ENCODE measurements at places on chromosomes 1 and 21.

- no peak for DNase-seq
Measured at GRCh38 chr1:51740652-51741051, 123.8 kb downstream of the OSBPL9 start.

GRCh38 chr1:107682467-107682866, 282.5 kb downstream of the VAV3 start:
- DNase-seq, result no peak

GRCh38 chr1:184911103-184911745, 63.1 kb downstream of the NIBAN1 start:
- DNase-seq, result no peak

DNA sequence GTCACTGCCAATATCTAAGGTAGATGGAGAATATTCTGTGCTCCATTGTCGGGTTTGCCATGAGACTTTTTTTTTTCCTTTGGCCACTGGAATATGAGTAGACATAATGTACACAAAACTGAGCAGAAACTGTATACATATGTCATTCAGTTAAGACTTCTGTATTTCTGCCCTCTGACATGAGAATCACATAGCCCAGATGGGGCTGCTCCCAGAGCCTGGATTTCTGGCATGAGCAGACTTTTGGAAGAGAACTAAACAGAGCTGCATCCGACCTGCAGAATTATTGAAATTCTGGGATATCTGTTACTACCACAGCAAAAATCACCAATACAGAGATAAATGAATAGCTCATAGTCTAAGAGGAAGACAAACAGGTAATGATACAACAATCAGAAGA, 62.3 kb downstream of the DAB1 start:
- no peak for DNase-seq

GRCh38 chr1:240021709-240022108, 70.0 kb upstream of the FMN2 start:
- no peak for DNase-seq

GRCh38 chr1:215566556-215567490, at the start of gene KCTD3:
Gene KCTD3 (plus strand): TSS chr1:215567304. CDS start chr1:215567686, 382 bp downstream.
- no peak for DNase-seq

GRCh38 chr1:50667710-50668356, 244.6 kb upstream of the DMRTA2 start:
- no peak for DNase-seq

DNA sequence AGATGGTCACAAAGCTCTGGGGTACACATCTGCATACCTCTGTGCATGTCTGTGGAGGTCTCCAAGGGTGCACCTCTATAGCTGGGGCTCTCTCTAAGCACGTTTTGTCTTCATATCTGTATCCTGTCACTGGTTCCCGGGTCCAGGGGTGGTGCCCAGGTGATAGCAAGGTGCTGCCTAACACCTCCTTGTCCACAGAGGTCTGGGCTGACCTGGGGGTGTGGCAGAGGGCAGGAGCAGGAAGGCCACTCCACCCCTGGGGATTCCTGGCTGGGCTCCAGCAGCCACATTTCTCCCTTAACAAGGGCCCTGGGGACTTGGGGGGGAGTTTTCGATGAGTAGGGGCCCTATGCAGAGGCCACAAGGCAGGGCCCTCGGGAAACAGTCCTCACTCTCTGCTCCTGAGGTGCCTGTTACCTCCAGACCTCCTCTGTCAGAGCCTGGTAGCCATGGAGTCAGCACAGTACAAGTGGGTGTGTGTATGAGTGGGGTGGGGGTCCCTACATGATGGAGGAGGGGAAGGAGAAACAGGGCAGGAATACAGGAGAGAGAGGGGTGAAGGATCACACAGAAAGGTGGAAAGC, 7.0 kb upstream of the CDCP2 start:
- no peak for DNase-seq

DNA sequence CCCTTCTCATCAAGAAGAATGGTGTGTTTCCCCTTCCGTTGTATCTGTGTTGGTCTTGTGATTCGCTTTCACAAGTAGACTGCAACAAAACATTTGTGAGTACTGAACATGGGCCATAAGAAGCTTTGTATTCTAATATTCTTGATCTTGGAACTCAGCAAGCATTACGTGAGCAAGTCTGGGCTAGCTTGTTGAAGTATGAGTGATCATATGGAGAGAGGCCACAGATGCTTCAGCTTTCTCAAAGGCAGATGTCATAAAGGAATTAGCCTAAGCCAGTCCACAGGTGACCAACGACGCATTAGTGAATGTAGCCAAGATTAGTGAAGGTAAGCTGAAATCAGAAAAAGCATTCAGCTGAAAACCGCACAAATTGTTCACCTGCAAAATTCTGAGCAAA, 609.6 kb upstream of the NEGR1 start:
- no peak for DNase-seq

DNA sequence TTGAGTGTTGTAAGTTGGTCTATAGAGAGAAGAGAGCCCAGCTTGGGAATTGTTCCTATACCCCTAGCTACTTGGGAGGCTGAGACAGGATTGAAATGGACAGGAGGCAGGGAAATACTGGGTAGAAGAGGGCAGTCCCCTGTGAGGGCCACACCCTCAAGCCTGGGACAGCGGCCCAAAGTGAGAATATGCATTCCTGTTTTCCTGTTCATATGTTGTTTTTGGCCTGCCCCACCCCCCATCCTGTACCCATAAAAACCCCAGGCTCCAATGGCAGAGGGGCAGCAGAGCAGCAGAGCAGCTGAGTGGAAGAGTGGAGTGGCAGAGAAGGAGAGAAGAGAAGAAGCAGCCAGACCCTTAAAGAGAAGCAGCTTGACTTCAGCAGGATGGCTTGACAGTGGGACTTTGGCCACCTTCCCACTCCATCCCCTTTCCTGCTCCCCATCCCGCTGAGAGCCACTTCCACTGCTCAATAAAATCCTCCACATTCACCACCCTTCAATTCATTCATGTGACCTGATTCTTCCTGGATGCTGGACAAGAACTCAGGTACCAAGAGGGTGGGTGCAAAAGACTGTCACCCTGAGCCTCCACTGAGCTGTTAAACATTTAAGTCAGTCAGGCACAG, 70.6 kb upstream of the PUM1 start:
- DNase-seq, result no peak

GRCh38 chr1:156656806-156657740, 15.2 kb downstream of the BCAN start:
- peak; percentile 64 for DNase-seq

DNA sequence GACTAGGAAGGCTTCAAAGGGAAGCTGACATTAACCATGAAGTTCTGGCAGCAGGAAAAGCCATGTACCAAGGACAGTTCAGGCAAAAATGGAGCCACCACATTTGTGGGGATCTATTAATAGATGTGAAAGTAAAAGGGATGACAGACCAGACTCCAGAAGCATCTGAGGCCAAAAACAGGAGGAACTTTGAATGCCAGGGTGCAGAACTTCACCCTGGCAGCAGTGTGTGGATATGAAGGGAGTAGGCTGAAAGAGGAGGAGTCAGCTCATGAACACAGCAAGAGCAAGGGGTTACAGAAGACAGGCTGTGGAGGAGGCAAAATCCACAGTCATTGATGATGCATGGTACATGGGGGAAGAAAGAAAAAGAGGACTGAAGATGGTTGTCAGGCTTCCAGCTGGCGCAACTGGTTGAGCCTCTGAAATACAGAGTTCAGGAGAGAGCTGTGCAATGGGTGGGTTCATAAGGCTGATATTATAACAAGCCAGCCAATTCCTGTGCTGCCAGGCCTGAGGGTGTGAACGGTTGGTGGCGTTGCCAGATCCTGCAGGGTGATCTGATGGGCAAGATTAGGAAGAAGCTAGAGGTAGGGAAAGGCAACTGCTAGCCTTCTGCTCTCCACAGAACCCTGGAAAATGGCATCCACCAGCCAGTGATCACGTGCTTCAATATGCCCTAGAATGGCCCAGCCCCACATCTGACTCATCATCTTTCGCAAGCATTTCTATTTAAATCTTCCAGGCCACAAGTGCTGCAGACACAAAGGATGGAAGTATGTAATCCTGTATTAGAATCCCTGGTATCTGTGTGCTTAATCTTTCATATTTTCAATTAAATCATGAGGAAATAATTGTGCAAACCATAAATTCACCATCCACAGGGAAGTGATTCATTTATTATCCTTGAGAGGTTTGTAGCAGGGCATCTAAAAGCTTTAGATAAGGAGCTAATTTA, 81.9 kb downstream of the SLC25A24 start:
- no peak for DNase-seq

GRCh38 chr1:7251454-7251800, 466.2 kb downstream of the CAMTA1 start:
- no peak for DNase-seq

- no peak for DNase-seq
Measured at GRCh38 chr1:202553560-202554038, 156.7 kb downstream of the SYT2 start.

DNA sequence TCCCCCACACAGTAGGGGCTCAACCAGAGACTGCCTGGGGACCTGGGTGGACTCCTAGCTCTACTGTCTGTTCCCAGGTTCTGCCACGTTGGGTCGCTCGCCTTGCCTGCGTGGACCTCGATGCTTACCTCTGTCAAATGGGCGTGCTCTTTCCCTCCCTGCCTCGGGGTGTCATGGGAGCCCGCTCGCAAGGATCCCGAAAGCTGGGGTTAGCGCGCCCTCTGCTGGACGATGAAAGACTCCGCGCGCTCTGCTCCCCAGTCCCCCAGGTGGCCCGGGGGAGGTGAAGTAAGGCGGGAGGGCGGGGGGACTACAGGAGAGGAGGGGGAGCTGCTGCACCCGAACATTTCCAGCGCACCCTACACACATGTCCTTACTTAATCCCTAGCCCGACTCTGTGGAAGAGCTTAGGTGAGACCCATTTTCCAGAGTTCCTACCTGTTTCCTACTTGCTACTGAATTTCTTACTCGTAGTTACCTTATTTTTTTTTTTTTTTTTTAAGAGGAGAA, 2.3 kb upstream of the BSND start:
- peak; percentile 56 for DNase-seq

- DNase-seq, result no peak
Measured at GRCh38 chr1:82879701-82880305, 1079.1 kb downstream of the ADGRL2 start.

GRCh38 chr1:167185062-167185461, 35.6 kb upstream of the POU2F1 start:
- no peak for DNase-seq

- no peak for DNase-seq
Measured at GRCh38 chr1:214247501-214248041, 33.4 kb upstream of the SMYD2 start.

DNA sequence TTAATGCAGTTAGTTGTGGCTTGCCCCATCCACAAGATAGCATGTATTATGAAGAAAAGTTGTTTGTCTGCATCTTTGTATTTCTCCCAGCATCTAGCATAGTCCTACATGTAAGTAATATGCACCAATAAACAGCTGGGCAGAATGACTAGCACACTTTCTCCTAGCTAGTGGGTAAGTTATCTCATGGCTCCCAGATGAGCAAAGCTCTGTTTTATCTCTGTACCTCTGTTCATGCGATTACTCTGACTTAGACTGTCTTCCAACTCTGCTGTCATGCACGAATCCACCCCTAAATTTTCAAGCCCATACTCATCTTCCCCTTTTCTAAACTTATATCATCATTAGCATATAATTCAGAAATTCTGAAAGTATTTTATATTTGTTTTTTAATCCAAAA, 37.5 kb upstream of the KCTD3 start:
- DNase-seq, result no peak

GRCh38 chr1:90640325-90640724, 76.8 kb downstream of the BARHL2 start:
- DNase-seq, result no peak

- DNase-seq, result no peak
Measured at GRCh38 chr1:206705191-206705590, 20.5 kb downstream of the MAPKAPK2 start.

- DNase-seq, result no peak
Measured at GRCh38 chr1:30903343-30904034, 5.1 kb downstream of the SDC3 start.

- no peak for DNase-seq
Measured at GRCh38 chr1:185404291-185404690, 87.2 kb upstream of the IVNS1ABP start.

Data from effector CD8-positive, alpha-beta T cell (primary cell).